ENCODE measurements at places on chromosomes 3 and 15. TPM values are rescaled to one million over a fixed set of nuclear protein-coding genes. Genes with fewer than 3 reads are reported as not detected.

The TM4SF18 gene
- total RNA-seq: 45.0 TPM

The ACAN gene
- total RNA-seq: 0.26 TPM

The CCR1 gene
- total RNA-seq: not detected

The DZIP3 gene
- 4.6 TPM for total RNA-seq

The DHFR2 gene
- 3.1 TPM for total RNA-seq

The RTP3 gene
- not detected for total RNA-seq

The MFSD1 gene
- 56.1 TPM for total RNA-seq

The CASR gene
- total RNA-seq: not detected

The MTHFS gene
- 101 TPM for total RNA-seq

The GPR149 gene
- not detected for total RNA-seq

The GPR62 gene
- not detected for total RNA-seq

The STAB1 gene
- 0.05 TPM for total RNA-seq

The ASB14 gene
- total RNA-seq: not detected

The GOLGA6L1 gene
- not detected for total RNA-seq

The LRRIQ4 gene
- not detected for total RNA-seq

The AADACL2 gene
- not detected for total RNA-seq

The CCDC13 gene
- 0.49 TPM for total RNA-seq

The LMOD3 gene
- not detected for total RNA-seq

The TEX9 gene
- 6.1 TPM for total RNA-seq

The APBA2 gene
- 21.8 TPM for total RNA-seq

The ITPKA gene
- 1.9 TPM for total RNA-seq

The PGBD4 gene
- total RNA-seq: 1.1 TPM

The CYP8B1 gene
- total RNA-seq: not detected

The NANOGP8 gene
- total RNA-seq: not detected

The LEKR1 gene
- total RNA-seq: 0.51 TPM

The GOLGA8G gene
- not detected for total RNA-seq

The MORC1 gene
- total RNA-seq: not detected

The ZNF80 gene
- total RNA-seq: not detected

The TFRC gene
- 101 TPM for total RNA-seq

The BCL2A1 gene
- 18.4 TPM for total RNA-seq

The CRYBG3 gene
- total RNA-seq: 6.9 TPM

The HIGD2B gene
- total RNA-seq: not detected

The AADAC gene
- 22.2 TPM for total RNA-seq

The DNAH12 gene
- 0.19 TPM for total RNA-seq

The IL5RA gene
- not detected for total RNA-seq

The CRABP1 gene
- total RNA-seq: 0.71 TPM

The FNDC3B gene
- 37.2 TPM for total RNA-seq

The ATP13A4 gene
- not detected for total RNA-seq

The SPATA12 gene
- total RNA-seq: 0.44 TPM

The EBLN2 gene
- total RNA-seq: 0.53 TPM

The GHRL gene
- not detected for total RNA-seq

The GTF2A2 gene
- total RNA-seq: 187 TPM

The SUSD5 gene
- total RNA-seq: 4.1 TPM

The TRPC1 gene
- total RNA-seq: 8.4 TPM

The WDR49 gene
- not detected for total RNA-seq

The ANKRD63 gene
- 0.19 TPM for total RNA-seq

The RASGRP1 gene
- total RNA-seq: 0.38 TPM

The RLBP1 gene
- not detected for total RNA-seq

The PLSCR5 gene
- total RNA-seq: not detected

The APOD gene
- 0.72 TPM for total RNA-seq

The ADAMTS17 gene
- 0.06 TPM for total RNA-seq

The PROS1 gene
- total RNA-seq: 7.6 TPM

The DGKG gene
- total RNA-seq: 9.4 TPM

The GAP43 gene
- total RNA-seq: not detected

The CCDC39 gene
- not detected for total RNA-seq

The SLC24A5 gene
- not detected for total RNA-seq

The TRIP4 gene
- 26.5 TPM for total RNA-seq
